Brain pericyte (primary cell): ENCODE measurements at places on chromosomes 2 and 18.

DNA sequence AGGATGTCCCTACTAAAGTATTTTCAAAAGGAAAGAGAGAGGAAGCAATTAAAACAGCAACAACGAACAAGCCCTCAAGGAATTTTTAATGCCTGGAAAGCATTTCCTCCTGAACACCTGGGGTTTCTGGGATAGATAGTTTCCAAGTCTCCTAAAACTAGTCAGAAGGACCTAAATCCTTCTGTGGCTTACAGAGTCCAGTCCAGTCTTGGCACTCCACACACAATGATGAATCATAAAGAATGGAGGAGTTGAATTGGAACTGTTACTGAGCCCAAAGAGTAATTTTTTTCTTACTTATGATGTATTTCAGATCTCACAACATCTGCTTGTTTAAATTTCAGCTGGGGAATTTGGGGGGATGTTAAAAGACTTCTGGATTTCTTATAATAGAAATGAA is 144.6 kb upstream of the SETBP1 start:
- no peak for DNase-seq

DNA sequence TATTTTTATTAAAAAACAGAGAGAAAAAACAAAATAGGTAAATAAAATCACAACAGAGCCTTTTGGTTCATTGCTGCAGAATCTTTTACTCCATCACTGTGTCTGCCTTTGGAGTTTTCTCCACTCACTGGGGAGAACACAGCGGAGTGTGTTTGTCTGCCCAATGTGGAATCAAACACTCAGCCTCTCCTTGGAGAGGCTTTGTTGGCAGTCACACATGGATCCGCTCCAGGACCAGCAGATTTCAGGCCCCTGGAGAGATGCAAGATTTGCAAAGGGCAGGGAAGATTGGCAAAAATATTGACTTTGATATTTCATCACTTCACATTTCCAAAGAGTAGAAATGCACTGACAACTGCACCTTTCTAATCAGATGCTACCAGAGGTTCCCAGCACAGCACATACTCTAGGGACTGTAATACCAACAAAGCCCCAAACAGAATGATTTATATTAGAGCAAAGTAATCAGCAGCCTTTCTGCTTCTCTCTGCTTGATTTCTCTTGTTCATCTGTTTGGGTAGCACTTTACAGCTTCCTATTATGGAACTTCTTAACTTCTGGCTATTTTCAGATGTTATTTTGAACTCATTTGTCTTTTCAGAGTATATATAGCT is 1898.8 kb upstream of the PIK3C3 start:
- peak; percentile 8 for DNase-seq

GRCh38 chr18:79786304-79786703 is 11.4 kb upstream of the KCNG2 start:
- no peak for DNase-seq

DNA sequence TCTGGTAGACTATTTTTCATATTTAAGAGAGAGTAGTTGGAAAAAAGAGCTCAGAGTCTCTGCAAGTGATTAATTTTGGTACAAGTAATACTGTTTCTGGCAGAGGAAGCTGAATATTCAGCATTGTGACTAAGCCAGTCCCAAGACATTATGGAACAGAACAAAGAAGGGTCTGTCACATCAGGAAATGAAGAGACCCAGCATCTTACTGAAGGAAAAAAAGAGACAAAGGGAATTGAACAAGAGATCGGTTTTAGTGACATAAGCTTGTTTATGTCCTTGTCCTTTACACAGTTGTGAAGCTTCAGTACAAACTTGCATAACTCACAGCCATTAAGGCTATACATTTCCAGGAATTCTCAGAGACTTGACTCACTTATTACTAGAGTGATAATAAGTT is 568.5 kb upstream of the SLC8A1 start:
- DNase-seq = no peak

- DNase-seq = no peak
Measured at GRCh38 chr2:133240491-133241223, 327.6 kb downstream of the NCKAP5 start.

DNA sequence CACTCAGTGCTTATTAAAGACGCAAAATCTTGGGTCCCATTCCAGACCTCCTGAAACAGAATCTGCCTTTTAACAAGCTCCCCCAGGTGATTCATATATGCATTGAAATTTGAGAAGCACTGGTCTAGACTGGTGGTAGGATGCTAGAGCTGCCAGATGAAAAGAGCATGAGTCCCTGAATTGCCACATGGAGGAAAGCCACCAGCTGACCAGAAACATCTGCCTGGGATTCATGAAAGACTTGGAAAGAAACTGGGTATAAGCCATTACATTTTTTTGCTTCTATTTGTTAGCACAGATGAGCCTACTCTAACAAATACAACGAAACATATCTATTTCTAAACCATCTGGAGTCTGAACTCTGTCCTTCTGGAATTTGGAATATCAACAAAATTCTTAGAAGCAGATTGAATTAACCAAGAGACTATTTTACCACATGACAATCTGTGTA is 228.9 kb downstream of the RBM43 start:
- peak; percentile 17 for DNase-seq

GRCh38 chr2:46561731-46562450 is 82.5 kb downstream of the TMEM247 start:
- no peak for DNase-seq
